ENCODE measurements at places on chromosomes 7 and 10. TPM values are rescaled to one million over a fixed set of nuclear protein-coding genes. Genes with fewer than 3 reads are reported as not detected.

DNA sequence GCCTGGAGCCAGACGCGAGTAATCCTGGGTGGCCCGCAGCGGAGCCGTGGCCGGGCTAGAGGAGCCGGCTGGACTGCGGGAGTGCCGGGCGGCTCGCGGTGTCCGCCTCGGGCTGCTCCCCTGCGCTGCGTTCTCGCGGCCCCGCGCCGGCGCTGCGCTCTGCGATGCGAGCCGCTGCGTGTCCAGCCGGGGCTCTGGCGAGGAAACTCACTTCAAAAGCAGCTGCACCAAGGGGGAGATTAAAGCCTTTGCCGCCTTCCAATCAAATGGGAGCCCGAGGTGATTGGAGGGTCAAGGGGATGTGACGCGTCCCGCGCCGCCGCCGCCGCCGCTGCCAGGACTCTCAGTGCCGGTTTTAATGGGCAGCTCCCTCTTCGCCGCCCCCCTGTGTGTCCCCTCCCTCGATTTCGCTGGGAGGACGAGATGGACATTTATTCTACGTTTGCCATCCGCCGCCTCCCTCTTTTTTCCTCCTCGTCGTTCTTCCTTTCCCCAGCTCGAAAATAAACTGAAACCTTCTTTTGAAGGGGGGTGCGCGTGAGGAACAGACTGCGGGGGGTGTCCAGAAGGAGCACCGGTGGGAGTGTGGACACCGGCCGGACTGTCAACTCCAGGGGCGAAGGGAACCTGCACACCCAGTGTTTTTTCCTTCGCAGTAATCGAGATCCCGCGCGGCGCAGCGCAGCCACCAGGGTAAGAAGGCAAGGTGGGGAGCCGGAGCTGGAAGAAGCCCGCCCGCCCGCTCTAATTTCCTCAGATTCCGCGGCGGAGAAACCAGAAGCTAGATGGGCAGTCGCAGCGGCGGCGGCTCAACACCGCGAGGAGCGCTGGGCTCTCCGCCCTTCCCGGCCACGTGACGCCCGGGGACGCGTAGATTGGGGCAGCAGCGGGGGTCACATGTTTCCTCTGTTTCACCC, at the start of gene ZNF503:
TSS of gene ZNF503 (minus strand) at position 196 of the 917 bp plus-strand sequence. CDS start 345 bp downstream, outside the sequence.
- no peak for DNase-seq

GRCh38 chr10:124717041-124717757, 27.0 kb downstream of the FAM53B start:
- no peak for DNase-seq

DNA sequence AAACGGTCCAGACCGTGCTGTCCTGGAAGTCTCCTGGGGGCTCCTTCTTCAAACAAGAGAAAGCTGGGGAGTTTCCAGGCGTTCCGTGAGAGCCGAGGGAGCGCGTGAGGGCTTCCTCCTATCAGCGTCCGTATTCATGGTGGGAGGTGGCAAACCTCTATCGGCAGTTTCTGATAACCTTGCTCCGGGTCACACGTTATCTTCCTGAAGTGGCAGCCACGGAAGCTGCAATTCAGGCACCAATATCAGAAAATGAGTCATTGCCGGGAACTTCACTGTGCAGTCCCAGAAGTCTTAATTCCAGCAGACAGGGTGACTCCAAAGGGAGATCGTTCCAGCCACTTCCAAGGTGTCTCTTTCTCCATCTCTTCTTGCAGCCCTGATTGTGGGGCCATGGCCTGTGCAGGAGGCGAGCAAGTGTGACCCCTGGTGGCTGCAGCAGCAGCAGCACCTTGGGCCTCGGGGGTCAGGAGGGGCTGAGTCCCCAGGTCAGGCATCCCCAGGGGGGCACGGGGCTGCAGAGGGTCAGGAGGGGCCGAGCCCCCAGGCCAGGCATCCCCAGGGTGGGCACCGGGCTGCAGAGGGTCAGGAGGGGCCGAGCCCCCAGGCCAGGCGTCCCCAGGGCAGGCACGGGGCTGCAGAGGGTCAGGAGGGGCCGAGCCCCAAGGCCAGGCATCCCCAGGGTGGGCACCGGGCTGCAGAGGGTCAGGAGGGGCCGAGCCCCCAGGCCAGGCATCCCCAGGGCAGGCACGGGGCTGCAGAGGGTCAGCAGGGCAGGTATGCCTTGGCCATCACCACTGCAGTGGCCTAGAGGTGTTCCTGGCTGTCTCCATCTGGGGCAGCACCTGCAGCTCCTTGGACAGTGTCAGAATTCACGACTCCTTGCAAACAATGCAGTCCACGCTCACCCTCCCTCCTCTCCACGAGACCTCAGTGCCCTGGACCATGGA, 538.7 kb downstream of the DNAJB6 start:
- DNase-seq: no peak

CCDC136 gene
- 6.7 TPM for total RNA-seq

- no peak for DNase-seq
These were observed 41.1 kb downstream of the ASZ1 start for GRCh38 chr7:117386110-117386706.

- no peak for DNase-seq
These were observed 49.8 kb upstream of the SEMA3C start for GRCh38 chr7:80968606-80969005.

DNA sequence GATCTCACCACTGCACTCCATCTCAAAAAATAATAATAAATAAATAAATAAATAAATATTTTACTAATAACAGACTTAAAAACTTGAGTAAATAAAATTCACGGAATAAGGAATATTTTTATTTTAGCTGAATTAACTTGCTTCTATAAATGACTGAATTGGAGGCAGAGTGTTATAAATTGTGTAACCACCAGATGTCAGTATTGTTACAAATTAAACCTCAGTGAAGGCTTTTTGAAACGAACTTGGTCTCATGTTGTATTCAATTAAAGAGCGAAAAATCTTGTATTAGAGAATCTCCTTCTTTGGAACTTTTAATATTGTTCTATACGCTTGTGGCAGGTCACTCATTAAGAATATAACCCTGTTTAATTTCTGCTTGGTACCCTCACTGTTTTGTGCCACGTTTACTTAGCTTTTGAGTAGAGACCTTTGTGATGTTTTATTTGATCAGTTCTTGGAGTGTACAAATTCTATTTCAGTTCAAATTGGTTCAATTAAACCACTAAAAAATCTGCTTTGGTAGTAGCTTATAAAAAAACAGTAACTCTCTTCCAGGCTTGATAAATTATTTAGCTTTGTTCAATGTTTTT, 45.6 kb upstream of the SCIN start:
- DNase-seq: no peak

GRCh38 chr7:12949060-12949931, 261.9 kb downstream of the ARL4A start:
- DNase-seq: no peak

GRCh38 chr10:18044976-18045720, 93.4 kb downstream of the SLC39A12 start:
- DNase-seq: no peak

GRCh38 chr7:101094791-101095375, 9.6 kb downstream of the TRIM56 start:
- DNase-seq: peak; percentile 42

NUTM2B gene
- total RNA-seq: 0.11 TPM

SPDYE2 gene
- total RNA-seq: not detected

GRCh38 chr10:95260397-95260881, 30.4 kb downstream of the PDLIM1 start:
- no peak for DNase-seq

- no peak for DNase-seq
These were observed 351.8 kb downstream of the INHBA start for GRCh38 chr7:41351091-41351490.

- no peak for DNase-seq
These were observed 15.8 kb upstream of the CPA1 start for GRCh38 chr7:130364451-130364850.

DNA sequence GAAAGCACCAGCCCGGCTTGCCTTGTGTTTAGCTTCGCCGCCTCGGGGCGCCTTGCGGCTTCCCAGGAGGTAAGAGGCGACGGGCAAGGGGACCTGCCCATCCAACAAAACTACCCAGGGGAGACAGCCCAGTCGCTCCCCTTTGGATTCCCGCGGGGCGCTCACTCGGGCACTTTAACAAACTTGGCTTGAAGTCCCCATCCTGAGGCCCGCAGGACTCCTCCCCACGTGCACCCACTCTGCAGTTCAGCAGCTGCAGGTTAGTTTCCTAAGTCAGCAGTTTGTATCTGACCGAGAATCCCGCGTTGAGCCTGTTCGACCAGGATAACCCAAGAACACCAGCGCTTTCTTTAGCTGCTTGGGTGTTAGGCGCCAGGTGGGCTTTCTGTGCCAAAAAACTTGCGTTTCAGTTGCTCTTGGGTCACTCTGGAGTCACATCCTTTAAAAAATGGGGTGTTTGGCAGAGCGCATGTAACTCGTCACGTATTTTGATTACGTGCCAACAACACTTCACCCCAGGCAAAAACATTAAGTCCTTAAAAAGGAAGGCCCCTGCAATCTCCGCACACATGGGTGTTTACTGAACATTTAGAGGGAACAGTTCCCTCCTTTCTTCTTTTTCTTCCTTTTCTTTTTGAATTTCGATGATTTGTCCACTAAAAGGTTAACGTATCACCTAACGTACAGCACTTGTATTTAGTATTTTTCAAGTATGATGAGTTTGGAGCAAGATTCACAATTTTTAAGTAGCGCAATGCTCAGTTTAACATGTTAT, 876 bp downstream of the DNAH11 start:
- no peak for DNase-seq

DNA sequence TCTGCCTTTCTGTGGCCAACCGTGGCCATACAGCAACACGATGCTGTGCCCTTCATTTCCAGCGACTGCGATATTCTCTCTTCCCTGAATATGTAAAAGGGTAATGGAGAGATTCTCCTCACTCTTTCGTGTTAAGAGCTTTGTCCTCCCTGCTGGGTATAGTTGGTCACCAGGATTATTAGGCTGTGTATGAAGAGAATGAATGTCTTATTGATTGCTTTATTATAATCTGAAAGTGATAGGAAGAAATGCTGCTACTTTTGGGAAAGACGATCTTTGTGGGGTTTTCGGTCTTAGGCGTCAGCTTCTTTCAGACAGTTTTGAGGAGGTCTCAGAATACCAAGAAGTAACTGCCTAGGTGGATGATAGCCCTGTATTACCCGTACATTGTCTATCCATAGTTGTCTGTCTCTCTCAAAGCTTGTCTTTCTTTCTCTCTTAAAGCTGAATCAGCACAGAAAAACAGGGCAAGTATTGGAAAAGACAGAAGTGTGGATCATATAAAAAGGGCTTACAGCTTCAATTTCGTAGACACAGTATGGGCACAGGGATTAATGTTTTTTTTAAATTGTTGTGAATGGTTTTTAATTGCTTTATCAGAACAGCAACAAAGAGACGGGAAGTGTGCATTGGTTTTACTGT, 1.2 kb downstream of the AHCYL2 start:
- no peak for DNase-seq

NODAL gene
- not detected for total RNA-seq

GRCh38 chr10:114282526-114282925, 43.5 kb downstream of the VWA2 start:
- no peak for DNase-seq

DNA sequence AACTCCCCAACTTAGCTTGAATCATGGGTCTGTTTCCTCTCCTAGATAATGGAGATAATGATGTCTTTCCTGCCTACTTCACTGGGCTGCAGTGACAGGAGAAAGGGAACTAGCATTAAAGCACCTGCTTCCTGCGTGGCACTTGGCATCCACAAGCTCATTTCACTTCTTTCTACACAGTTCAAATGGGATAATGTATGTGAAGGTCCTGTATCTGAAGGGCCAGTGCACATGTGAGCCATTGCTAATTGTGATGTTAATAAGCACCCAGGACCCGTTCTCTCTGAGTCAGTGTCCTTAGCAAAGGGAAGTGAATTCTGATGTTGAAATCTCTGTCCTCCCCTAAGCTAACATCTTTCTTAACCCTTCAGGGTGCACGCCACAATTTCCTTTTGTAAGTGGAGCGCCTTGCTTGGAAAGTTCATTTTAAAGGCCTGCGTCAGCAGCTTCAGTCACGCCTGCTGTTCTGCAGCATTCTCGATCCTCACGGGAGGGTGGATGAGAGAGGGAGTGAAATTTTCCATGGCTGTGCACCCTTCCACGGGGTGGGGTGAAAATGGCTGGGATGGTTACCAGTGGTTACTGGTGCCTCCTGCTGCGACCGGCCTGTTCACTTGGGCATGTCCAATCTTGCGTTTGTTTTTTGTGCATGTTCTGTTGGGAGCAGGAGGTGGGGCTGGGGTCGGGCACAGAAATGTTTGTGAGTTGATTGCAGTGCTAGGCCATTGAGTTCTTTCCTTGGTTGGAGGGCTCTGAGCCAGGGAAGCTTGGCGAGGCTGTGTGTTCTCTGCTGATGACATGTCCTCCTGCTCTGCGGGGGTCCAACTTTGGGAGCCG, 59.2 kb downstream of the HK1 start:
- DNase-seq: no peak

DNA sequence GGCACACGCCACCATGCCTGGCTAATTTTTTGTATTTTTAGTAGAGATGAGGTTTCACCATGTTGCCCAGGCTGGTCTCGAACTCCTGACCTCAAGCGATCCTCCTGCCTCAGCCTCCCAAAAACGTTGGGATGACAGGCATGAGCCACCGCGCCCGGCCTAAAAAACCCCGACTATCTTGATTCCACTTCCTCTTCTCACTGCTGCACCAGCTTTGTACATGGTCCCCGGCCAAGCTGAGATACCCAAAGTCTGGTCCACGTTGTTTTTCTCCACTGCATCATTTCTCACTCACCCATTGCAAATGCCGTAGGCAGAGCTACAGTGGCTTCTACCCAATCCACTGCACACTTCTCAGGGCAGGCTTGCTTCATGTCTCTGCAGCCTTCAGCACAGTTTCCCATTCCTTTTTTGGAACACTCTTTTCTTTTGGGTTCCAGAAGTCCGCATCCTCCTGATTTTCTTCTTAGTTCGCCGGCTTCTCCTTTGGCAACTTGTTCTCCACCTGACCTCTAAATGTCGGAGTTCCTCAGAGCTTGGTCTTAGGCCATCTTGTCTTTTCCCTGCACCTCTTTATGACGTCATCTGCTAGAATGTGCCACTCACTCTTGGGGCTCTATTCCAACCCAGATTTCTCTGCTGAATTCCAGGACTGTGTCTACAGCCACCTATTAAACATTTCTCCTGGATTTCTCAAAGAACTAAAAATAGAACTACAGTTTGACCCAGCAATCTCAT, 6.0 kb upstream of the GNB2 start:
- DNase-seq: no peak

GRCh38 chr10:92291921-92292845, 1.2 kb downstream of the MARCHF5 start:
- peak; percentile 47 for DNase-seq

SFTPA1 gene
- not detected for total RNA-seq

GRCh38 chr7:15158141-15158810, 255.7 kb upstream of the DGKB start:
- no peak for DNase-seq

DNA sequence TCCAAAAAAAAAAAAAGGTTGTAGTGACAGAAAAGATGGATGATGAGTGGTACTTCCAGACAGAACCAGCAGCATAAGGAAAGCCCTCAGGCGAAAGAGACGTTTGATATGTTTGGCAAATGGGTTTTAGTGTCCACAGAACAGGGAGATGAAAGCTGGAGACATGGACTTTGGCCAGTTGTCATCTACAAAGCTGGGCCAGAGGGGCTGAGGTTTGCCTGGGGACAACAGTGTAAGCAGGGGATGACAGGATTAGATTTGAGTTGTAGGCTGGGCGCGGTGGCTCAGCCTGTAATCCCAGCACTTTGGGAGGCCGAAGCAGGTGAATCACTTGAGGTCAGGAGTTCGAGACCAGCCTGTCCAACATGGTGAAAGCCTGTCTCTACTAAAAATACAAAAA, 47.8 kb upstream of the ELN start:
- DNase-seq: no peak

Measured in activated naive CD4-positive, alpha-beta T cell treated with anti-CD3 and anti-CD28 coated beads, Interleukin-2, amount 50 U/mL, for 72 hours (primary cell).